ENCODE measurements at places on chromosomes 16 and 17. TPM values are rescaled to one million over a fixed set of nuclear protein-coding genes. Genes with fewer than 3 reads are reported as not detected.

HOXB13 gene
- not detected for total RNA-seq

OTOA gene
- total RNA-seq = 0.21 TPM

CACNG3 gene
- total RNA-seq = not detected

- no peak overlapping the region for H3K4me3 ChIP-seq
- H3K36me3 ChIP-seq = no peaks in the 10 kb centered on the region
- no peak overlapping the region for H3K27ac ChIP-seq
- no peaks in the 10 kb centered on the region for H3K27me3 ChIP-seq
These were observed 90.7 kb upstream of the CLEC18B start for GRCh38 chr16:74511961-74512360.

GRCh38 chr17:72466606-72467005 lies 345.8 kb downstream of the SOX9 start:
- no peak overlapping the region for H3K4me3 ChIP-seq
- H3K27me3 ChIP-seq = no peaks in the 10 kb centered on the region
- DNase-seq = no peak
- H3K4me1 ChIP-seq = no peaks in the 10 kb centered on the region
- H3K36me3 ChIP-seq = no peaks in the 10 kb centered on the region

GRCh38 chr17:269616-270514 lies 82.7 kb downstream of the RPH3AL start:
- DNase-seq = no peak
- no peaks in the 10 kb centered on the region for H3K36me3 ChIP-seq
- H3K27ac ChIP-seq = no peak overlapping the region
- no peaks in the 10 kb centered on the region for H3K4me1 ChIP-seq
- no peak overlapping the region for H3K4me3 ChIP-seq

DNA sequence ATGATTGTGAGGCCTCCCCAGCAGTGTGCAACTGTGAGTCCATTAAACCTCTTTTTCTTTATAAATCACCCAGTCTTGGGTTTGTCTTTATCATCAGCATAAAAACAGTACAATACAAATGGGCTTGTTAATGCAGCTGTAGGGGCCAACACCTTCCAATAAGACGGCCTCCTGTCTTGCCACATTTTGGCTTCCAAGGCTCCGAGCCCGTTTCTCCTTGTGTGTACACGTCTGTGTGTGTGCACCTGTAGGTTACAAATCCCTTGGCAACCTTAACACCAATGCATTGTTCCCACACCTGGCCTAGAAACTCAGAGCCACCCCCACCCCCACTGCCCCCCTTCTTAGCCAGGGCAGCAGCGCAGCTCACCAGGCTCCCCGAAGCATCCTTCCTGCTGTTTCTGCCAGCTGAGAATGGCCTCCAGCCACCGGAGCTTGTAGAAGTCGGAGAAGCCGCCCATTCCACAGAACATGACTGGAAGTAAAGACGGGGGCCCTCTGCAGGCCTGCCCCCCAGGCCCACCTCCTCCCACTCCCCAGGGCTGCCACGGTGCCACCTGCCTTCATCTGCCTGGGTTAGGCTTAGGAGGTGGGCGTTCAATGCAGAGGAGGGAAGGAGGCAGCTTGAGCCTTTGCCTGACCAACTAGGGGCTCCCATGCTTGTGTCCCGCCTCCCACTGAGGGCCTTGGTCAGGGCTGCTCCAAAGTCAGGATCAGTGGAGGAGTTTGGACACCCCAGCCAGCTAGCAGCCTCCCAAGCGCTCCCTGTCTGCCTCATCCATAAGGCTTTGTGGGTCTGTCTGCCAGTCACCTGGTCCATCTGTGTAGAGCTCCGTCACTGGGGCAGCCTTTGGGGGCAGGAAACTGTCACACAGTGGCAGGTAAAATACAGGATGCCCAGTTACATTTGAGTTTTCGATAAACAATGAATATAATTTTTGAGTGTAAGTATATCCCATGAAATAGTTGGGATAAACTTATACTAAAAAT lies 10.6 kb downstream of the C16orf89 start:
- DNase-seq = no peak
- H3K36me3 ChIP-seq = no peaks in the 10 kb centered on the region
- H3K27me3 ChIP-seq = no peaks in the 10 kb centered on the region
- H3K4me3 ChIP-seq = no peak overlapping the region
- no peaks in the 10 kb centered on the region for H3K4me1 ChIP-seq
- no peak overlapping the region for H3K27ac ChIP-seq

- peaks cover 11% of the 10 kb centered on the region for H3K36me3 ChIP-seq
- H3K4me3 ChIP-seq = no peak overlapping the region
- no peak overlapping the region for H3K27ac ChIP-seq
- no peak for DNase-seq
- H3K27me3 ChIP-seq = no peaks in the 10 kb centered on the region
These were observed 59.1 kb downstream of the CYLD start for GRCh38 chr16:50801036-50801435.

DNA sequence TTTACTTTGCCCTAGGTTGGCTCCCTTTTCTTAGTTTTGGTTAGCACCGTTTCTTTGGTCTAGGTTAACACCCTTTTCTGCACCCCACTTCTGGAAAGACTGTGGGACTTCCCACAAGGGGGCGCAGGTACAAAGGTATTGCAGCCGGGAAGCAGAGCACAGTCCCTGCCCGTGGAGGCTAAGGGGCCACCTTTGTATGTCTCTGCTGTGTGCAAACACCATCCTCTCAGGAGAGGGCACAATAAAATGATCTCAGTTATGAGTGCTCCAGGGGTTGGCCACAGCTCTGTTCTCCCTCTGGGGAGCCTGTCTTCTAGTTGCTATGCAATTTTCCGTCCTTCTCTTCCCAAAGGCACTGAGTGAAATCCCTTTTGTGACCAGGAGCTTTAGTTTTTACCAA lies 28.4 kb upstream of the TMC5 start:
- H3K36me3 ChIP-seq = no peaks in the 10 kb centered on the region
- no peaks in the 10 kb centered on the region for H3K27me3 ChIP-seq
- H3K4me1 ChIP-seq = no peaks in the 10 kb centered on the region
- no peak overlapping the region for H3K27ac ChIP-seq
- DNase-seq = no peak

DNA sequence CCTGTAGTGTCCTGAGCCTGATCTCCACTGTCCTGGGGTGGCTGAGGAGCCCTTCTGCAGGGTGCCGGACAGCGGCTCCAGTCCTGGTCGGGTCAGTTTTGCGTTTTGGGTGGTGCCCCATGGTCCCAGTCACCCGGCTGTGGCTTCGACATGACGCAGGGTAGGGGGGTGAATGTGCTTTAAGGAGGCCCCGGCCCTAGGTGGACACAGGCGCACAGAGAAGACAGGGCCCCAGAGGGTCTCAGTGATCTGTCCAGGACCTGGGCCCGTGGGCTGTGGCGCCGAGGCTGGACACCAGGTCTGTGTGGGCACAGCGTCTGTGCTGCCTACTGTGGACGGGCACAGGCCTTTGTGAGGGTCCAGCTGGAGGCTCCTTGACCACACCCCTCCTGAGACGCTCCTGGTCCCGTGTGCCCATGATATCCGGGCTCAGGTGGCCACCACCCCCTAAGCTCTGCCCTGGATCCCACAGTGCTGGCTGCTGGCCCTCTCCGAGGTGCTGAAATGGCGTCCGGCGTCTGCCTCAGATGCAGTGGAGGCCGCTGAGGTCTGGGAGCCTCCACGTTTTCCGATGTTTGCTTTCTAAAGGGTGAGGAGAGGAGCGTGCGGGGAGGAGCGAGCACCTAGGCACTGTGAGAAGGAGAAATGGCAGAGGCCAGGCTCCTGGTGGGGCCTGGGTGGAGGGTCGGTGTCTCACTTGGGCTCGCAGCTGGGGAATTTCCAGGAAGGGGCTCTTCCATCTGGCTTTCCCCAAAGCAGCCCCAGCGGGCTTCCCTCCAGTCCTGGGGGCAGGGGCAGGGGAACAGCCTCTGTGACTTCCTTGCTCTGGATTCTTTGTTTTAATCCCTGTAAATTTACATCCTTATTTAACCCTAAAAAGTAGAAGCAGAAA lies 56.1 kb upstream of the ACSF3 start:
- no peak overlapping the region for H3K27ac ChIP-seq
- no peaks in the 10 kb centered on the region for H3K27me3 ChIP-seq
- no peak overlapping the region for H3K4me3 ChIP-seq

DNA sequence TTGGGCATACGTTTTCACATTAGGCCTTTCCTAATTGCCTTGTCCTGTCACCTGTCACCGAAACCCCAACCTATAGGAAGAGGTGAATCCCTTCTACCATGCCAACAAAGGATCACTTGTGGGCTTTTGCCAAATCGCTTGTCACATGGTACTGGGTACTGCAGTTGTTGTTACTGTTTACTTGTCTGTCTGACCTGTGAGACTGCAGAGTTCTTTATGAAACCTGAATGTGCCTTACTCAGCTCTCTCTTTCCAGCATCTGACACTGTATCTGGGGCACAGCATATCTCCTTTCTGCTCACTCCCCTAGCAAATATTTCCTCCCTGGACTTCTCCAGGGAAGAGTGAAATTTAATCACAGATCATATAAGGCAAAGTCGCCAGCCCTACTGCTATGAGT lies 1272.4 kb downstream of the CDH8 start:
- H3K36me3 ChIP-seq = no peaks in the 10 kb centered on the region
- no peak for DNase-seq
- H3K27me3 ChIP-seq = no peaks in the 10 kb centered on the region
- H3K4me1 ChIP-seq = no peaks in the 10 kb centered on the region

DNA sequence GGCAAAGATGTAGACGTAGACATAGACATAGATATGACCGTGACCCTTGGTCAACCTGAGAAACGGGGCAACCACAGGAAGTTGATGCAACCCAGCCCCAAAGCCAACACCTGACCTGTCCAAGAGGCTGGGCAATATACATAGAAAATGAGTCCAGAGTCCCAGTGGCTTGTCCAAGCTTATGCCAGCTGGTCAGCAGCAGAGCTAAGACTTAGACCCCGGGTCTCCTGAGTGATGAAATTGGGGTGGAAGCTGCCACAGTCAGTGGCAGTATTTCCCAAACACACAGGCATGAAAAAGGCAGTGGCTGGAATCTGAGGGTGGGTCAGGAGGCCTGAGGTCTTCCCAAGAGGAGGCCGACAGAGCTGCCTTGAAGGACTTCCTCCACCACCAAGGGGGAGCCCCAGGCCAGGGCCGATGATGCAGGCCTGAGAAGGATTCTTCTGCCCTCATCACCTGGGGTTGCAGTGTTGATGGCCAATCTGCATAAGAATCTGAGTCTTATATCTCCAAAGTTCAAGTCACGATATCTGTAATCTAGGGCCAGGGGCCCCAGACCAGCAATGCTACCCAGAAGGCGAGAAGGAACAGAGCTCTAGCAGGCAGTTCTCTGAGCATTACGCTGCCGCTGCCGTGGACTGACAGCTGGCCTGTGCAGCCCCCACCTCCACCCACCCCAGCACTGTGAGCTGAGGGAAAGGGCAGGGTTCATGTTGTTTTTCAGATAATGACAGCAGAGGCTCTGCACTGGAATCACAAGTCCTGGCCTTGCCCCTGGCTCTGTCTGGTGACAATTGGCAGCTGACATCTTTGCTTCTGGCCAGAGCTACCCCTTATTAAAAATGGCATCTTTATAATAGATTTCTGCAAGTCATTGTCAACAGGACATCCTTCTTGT lies 72.7 kb downstream of the GNAO1 start:
- no peak overlapping the region for H3K27ac ChIP-seq
- no peaks in the 10 kb centered on the region for H3K27me3 ChIP-seq
- no peaks in the 10 kb centered on the region for H3K36me3 ChIP-seq
- H3K4me3 ChIP-seq = no peak overlapping the region

DNA sequence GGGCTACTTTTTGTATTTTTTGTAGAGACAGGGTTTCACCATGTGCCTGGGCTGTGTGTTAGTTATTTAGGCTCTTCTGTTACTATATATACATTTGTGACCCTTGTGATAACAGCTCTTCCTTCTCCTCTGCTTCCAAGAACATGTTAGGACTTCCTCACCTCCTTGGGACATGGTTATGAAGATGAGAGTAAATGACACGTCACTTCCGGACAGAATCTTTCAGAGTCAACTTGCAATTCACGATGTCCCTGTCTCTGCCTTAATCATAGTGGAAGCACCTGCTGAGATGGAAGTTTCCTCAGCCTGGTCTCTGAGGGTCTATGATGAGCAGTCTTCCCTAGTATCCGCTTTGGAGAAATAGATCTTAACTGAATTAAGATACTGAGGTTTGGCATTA lies 42.9 kb downstream of the CCDC42 start:
- no peaks in the 10 kb centered on the region for H3K27me3 ChIP-seq
- peak overlapping the region; percentile 44 for H3K27ac ChIP-seq
- no peaks in the 10 kb centered on the region for H3K36me3 ChIP-seq
- H3K4me3 ChIP-seq = no peak overlapping the region
- DNase-seq = no peak

DNA sequence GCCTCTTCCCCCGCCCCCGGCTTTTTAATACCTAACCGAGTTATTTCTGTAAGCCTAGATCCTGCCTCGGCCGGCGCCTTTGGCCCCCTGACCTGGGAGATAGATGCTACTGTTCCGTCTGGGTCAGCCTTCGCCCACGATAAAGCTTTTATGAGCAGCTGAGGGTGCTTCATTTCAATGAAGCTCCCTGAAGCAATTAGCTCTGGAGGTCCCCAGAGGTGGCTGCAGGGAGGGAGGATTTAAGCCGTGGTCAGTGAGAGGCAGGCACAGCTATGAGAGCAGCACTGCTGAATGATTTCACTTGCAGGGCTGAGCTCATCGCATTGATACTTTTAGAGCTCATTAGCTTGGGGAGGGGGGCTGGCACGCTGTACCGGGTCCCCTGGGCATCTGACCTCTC lies 89.4 kb downstream of the RPA1 start:
- no peak for DNase-seq
- H3K27me3 ChIP-seq = no peaks in the 10 kb centered on the region
- no peak overlapping the region for H3K27ac ChIP-seq
- no peaks in the 10 kb centered on the region for H3K4me1 ChIP-seq
- H3K36me3 ChIP-seq = no peaks in the 10 kb centered on the region

- no peak overlapping the region for H3K4me3 ChIP-seq
- H3K27ac ChIP-seq = no peak overlapping the region
- H3K36me3 ChIP-seq = no peaks in the 10 kb centered on the region
- H3K4me1 ChIP-seq = no peaks in the 10 kb centered on the region
- no peak for DNase-seq
These were observed 49.4 kb downstream of the WSB1 start for GRCh38 chr17:27343294-27343693.

DNA sequence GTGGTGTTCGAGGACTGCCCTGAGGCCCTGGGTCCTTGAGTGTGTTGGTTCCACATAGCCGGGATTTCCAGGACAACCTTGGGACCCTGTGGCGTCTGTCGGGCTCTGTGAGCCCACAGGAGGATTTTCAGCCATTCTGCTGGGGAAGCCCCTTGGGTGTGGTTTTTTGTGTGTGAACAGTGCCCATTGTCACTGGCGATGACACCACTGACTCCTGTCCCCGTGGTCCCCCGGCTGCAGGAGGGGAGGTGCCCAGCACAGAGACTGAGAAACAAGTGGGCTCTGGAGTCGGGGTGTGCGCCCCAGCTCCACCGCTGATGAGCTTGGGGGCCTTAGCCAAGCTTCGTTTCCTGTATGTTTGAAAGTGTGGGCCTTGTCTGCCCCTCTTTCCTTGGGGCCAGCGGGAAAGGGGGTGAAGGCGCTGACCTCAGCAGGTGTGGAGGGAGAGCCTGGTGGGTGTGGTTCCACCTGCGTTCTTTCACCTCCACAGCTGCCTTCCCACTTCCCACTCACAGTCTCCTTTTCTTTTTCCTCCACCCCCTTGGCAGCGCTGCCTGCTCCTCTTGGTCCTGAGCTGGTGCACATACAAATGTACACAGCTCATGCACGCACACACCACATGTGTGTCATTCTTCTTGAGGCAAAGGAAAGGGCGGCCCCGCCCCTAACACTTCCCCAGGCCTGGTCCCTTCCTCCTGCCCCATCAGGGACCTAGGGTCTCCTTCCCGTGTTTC lies 16.1 kb downstream of the MGRN1 start:
- H3K4me1 ChIP-seq = no peaks in the 10 kb centered on the region
- no peaks in the 10 kb centered on the region for H3K36me3 ChIP-seq
- H3K27ac ChIP-seq = no peak overlapping the region
- DNase-seq = no peak

GRCh38 chr16:78252757-78253156 lies 153.3 kb downstream of the WWOX start:
- H3K36me3 ChIP-seq = no peaks in the 10 kb centered on the region
- H3K4me1 ChIP-seq = no peaks in the 10 kb centered on the region
- H3K4me3 ChIP-seq = no peak overlapping the region
- H3K27ac ChIP-seq = no peak overlapping the region
